ENCODE measurements at places on chromosomes 2 and 18.

GRCh38 chr2:190819840-190820301 lies 60.8 kb upstream of the GLS start:
- no peak for DNase-seq

DNA sequence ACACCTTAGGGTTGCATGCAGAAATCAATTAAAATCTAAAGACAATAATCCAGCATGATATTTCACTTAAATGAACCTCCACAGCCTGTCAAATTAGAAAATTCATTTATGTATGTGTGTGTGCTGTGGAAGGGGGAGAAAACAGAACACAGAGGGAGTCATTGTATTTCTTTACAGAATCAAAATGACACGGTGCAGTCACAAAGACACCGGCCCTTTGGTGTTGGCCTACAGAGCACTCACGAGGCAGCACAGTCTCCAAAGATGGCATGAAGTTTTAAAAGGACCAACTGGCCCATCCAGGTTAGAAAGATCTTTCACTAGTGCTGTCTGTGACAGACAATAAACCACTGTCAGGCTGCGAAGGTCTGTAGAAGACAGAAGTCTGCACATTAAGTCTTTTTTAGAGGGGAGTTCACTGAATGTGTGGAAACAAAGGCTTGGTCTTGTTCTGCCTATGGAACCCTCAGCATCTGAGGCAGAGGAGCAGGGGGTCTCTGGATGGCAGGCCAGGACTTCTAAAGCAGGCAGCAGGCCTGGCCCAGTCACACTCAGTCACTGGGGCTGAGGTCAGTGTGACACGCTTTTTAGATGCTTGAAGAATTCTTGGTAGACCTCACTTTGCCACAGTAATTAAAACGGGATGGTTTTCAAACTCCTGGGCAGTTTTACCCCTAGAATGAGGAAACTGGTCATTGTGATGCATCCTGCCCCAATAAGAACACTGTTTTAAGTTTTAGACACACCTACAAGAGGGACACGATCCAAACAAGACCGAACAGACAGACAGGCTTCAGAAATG lies 184.9 kb downstream of the AFF3 start:
- DNase-seq, result no peak

DNA sequence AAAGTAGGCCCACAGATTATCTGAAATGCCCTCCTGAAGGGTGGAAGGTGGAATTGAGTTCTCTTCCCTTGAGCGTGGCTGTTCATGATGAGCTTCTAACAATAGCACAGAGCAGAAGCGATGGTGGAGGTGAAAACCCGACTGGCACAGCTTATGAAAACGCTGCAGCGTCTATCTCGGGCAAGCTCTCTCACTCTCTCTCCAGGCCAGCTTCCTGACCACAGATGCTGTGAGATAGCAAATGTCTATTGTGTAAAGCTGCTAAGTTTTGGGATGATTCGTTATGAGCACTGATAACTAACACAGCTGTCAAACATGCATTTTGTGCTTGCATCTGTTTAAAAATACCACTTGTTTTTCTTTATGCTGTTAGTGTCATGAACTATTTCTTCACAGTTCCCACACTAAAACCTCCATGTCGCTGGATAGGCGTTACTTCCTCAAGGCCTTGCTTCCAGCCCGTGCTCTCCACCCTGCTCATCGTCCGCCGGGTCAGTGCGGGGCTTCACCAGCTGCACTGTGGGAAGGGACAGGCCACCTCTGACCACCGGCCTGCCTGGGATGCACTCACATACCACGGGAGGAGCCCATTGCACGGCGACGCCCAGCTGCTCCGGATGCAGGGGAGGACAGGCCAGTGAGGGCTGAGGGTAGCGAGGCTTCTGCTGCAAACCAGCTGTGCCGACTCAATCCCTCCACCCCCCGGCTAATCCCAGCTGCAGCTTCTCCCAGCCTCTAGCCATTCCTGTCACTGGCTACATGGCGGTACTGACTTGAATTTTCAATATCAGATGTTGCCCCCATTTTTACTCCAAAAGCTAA lies 60.0 kb upstream of the OTOS start:
- no peak for DNase-seq

DNA sequence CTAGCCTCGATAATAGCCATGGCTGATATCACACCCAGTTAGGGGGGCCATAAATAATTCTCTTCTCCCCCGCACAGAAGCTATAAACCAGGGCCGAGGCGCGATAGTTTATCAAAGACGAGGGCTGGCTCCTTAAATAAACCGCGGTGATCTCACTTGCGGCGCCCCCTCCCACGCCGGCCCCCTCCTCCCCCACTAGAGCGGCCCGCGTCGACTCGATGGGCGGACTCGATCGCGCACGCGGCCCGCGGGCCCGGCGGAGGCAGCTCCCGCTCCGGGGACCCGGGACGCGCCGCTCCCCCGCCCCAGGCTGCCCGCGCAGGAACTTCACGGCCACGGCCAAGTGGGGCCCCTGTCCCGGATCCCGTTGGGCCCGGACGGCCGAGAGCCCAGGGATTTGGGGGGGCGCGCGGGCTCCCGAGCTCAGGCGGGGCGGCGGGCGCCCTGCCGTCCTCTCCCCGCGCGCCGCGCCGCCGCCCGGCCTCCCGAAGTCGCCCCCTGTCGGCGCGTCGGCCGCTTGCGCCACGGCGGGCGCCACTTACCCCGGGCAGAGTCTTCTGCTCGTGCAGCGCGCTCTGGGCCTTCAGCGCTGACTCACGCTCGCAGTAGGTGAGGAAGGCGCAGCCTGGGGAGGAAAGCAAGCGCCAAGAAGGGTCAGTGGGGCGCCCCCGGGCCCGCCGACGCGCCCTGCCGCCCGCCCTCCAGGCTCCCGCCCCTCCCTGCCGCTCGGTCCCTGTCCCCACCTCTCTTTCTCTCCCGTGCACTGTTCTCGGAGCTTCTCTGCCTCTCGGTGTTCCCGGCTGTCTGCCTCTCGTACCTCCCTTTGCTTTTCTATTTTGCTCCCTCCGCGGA lies 80.4 kb downstream of the CELF4 start:
- DNase-seq, result no peak

DNA sequence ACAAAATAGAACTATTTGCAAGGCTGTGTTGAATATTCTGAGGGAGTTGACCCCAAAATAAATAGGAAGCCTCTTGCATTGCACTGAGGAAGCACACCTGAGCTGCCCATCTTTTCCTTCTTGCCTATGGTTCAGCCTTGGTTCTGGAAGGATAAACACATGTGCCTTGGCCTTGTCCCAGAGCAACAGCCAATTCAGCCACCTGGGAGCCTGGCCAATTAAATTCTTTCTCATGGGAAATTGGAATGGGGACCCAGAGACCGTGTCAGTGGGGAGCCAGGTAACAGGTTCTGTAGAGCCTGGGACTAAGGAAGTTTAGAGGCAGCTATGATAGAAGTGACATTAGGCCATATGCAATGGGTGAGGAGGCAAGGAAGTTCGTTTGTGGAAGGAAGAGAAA lies 99.6 kb downstream of the KLF7 start:
- DNase-seq, result no peak

GRCh38 chr2:108959401-108959800 lies 29.6 kb downstream of the EDAR start:
- no peak for DNase-seq

GRCh38 chr2:149458502-149458901 lies 128.1 kb downstream of the LYPD6 start:
- DNase-seq, result no peak

DNA sequence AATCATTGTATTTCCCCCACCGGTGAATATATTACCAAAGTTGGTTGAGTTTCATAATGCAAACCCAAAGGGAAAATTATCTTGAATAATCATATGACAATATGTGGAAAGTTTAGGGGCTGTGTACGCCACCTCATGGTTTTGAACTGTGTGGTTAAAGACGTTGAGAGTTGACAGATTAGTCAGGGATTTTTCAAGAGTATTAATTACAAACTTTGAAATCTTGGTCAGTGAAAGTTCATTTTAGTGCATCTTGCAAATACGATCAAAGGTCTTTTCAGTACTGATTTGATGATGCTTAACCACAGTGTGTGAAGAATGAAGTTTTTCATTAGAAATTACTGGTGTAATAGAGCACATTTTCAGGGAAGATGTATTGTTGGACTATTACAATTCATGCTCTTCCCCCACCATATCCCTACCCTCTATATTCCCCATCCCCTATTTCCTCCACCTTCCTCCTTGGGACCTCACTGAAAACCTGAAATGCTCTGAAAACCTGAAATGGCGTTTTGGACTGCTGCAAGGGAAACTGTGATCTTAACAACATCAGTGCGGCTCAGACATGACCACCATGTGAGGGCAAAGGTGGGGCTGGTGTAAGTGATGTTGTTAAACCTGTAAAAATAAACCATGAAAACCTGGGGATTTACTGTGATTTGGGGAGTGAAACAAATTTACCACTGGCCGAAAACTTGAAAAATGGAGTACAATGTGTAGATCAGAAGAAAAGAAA lies 4.5 kb upstream of the BCL2L11 start:
- no peak for DNase-seq

- no peak for DNase-seq
These were observed 449.8 kb downstream of the NRXN1 start for GRCh38 chr2:50582164-50582563.

GRCh38 chr2:22247466-22247865 lies 1123.7 kb downstream of the TDRD15 start:
- no peak for DNase-seq

GRCh38 chr2:191670076-191670475 lies 7.9 kb upstream of the NABP1 start:
- no peak for DNase-seq

DNA sequence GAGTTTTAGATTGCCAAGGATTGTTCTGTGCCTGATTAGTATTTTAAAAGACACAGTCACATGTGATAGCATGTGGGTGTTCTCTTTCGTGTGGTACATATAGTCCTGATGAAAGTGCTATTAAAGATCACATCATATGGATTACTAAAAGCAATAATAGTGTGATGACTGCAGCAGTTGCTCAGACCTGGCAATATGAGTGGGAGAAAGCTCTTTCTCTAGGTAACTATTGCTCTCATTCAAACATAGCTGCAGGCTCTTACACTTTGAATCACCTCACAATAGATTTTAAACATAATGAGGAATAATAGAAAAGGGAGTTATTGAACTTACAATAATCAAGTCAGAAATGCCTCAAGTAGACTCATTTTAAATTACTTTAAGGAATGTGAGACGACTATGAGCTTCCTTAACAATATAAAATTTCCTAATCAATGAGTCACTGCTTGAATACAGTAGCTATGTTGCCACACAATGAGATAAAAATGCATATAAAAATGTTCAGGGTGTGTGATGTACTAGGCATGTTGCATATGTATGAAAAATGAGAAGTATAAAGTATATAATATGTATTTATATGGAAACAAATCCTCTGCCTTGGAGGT lies 452.1 kb downstream of the TMX3 start:
- no peak for DNase-seq

GRCh38 chr2:227341553-227341952 lies 16.5 kb downstream of the MFF start:
- DNase-seq, result no peak

DNA sequence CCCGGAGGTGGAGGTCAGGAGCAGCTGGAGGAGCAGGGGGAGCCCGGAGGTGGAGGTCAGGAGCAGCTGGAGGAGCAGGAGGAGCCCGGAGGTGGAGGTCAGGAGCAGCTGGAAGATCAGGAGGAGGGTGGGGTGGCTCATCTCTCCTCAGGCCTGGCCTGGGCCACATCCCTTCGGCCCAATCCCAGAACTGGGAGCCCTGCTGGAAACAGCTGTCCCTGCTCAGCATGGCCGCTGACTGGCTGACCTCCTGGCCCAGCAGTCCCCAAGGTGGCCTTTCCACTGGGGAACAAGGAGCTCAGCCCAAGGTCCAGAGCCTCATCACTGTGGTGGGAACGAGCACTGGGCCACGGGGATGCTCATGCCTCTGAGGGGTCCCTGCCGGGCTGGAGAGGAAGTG lies 66.6 kb upstream of the LAPTM4A start:
- DNase-seq, result no peak

GRCh38 chr2:863732-864450 lies 86.8 kb upstream of the SNTG2 start:
- DNase-seq, result no peak

- no peak for DNase-seq
These were observed 472.3 kb downstream of the TNS1 start for GRCh38 chr2:217530392-217531090.

GRCh38 chr2:95268211-95269035 lies 5.8 kb upstream of the PROM2 start:
- DNase-seq, result no peak

DNA sequence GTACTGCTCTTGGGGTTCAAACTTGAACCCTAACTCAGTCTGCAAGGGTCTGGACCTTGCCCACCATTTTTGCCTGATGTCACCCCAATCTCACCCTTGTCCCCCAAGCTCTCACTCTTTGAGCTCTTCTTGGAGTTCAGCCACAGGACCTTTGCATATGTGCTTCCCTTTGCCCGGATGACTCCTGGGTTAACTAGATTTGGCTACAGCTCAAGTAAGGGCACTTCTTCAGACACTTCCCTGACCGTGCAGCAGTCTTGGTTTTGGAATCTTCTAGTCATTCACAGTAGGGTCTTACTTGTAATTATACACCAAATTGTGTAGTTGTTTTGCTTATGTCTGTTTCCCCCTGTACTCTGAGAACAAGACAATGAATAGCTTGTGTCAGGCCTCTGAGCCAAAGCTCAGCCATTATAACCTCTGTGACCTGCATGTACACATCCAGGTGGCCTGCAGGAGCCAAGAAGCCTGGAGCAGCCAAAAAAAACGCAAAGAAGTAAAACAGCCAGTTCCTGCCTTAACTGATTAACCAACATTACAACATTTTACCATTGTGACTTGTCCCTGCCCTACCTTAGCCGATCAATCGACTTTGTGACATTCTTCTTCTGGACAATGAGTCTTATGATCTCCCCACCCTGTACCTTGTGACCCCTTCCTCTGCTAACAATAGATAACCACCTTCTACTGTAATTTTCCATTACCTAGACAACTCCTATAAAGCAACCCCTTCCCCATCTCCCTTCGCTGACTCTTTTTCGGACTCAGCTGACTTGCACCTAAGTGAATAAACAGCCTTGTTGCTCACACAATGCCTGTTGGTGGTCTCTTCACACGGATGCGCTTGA lies 1.0 kb upstream of the MOGAT1 start:
- no peak for DNase-seq

DNA sequence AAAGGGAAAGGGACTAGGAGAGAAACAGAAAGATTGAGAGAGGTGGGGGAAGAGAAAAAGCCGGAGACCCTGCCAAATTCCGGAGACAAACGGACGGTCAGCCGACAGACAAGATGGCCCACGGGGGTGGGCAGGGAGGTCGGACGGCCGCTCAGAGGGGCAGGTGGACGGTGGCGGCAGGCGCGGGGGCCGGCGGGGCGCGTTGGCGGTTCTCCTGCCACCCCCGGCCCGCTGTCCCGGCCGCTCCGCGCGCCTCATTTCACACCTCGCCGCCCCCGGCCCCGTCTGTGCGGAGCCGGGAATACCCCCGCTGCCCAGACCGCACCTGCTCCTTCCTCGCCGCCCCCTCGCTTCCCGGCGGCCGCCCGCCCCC lies 935 bp downstream of the SLC30A3 start:
- DNase-seq, result no peak

- no peak for DNase-seq
These were observed 75.1 kb upstream of the LDAH start for GRCh38 chr2:20897874-20898453.

GRCh38 chr18:51622702-51623101 lies 425.2 kb upstream of the MEX3C start:
- DNase-seq, result no peak

Measured in stimulated activated CD4-positive, alpha-beta T cell treated with anti-CD3 and anti-CD28 coated beads, Interleukin-2, amount 100 ng/mL, for 4 hours (primary cell).